ENCODE measurements at places on chromosomes 11 and 22.

DNA sequence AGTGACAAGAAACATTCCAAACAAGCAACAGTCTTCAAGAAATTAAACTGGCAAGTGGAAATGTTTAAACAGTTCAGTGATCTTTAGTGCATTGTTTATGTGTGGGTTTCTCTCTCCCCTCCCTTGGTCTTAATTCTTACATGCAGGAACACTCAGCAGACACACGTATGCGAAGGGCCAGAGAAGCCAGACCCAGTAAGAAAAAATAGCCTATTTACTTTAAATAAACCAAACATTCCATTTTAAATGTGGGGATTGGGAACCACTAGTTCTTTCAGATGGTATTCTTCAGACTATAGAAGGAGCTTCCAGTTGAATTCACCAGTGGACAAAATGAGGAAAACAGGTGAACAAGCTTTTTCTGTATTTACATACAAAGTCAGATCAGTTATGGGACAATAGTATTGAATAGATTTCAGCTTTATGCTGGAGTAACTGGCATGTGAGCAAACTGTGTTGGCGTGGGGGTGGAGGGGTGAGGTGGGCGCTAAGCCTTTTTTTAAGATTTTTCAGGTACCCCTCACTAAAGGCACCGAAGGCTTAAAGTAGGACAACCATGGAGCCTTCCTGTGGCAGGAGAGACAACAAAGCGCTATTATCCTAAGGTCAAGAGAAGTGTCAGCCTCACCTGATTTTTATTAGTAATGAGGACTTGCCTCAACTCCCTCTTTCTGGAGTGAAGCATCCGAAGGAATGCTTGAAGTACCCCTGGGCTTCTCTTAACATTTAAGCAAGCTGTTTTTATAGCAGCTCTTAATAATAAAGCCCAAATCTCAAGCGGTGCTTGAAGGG lies 6.0 kb downstream of the MALAT1 start:
- DNase-seq, result no peak

- DNase-seq, result no peak
These were observed 19.2 kb downstream of the NPTXR start for GRCh38 chr22:38824585-38824984.

DNA sequence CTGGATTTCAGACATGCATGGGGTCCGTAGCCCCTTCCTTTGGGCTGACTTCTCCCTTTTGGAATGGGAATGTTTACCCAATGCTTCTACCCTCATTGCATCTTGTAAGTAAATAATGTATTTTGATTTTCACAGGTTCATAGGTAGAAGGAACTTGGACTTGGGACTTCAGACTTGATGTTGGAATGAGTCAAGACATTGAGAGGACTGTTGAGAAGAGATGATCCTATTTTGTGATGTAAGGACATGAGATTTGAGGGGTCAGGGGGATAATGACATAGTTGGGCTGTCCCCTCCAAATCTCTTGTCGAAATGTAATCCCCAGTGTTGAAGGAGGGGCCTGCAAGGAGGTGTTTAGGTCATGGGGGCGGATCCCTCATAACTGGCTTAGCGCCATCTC lies 933 bp upstream of the KRTAP5-10 start:
- DNase-seq, result no peak

- DNase-seq, result no peak
These were observed 54.6 kb downstream of the KCNA4 start for GRCh38 chr11:29962243-29962642.

GRCh38 chr11:1031121-1031899 lies 5.2 kb downstream of the MUC6 start:
- DNase-seq, result no peak

DNA sequence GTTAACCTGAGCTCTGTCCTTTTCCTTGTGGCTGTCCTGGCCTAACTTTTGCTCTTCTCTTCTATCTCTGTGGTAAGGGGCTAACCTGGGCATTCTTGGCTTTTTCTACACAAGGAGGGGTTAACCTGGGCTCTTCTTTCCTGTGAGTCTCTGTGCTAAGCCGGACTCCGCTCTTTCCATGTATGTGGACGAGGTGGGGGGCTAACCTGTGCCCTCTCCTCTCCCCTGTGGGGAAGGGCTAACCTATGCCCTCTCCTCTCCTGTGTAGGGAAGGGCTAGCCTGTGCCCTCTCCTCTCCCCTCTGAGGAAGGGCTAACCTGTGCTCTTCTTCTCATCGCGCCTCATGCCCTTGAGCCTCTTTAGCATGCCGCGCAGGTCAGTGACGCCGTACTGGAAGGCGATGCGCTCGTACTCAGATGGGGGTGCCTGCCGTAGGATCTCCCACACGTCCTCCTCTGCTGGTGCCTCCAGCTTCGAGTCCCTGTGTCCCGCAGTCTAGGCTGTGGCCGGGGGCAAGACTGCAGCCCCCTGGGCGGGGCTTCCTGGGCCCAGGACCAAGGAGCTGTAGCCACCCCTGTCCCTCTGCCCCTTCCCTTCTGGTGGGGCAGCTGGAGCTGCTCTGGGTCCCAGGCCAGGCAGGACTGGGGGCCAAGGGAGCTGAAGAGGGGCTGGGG lies 6.5 kb downstream of the MYBPC3 start:
- no peak for DNase-seq
